LoVo (cell line): ENCODE measurements at places on chromosomes 2 and 18.

DNA sequence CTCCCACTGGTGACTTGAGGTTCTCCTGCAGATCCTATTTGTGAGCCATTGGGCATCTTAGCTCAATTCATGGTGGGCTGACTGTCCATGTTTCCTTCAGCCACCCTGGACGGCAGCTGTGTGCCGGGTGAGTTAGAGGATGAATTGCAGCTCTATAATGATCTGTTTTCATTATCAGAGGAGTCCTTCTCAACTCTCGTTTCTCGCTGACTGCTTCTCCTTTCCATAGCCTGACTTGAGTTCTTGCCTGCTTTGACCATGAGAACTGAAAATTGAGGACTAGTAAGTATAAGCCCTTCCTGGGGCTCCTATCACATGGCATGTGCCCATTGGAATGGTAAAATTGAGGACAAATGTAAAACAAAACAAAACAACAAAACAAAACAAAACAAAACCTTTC is 121.8 kb downstream of the CDC42EP3 start:
- no peak for DNase-seq

GRCh38 chr2:8611700-8612099 is 70.2 kb upstream of the ID2 start:
- no peak for DNase-seq

GRCh38 chr2:74715880-74716279 is 61.8 kb downstream of the SEMA4F start:
- no peak for DNase-seq

DNA sequence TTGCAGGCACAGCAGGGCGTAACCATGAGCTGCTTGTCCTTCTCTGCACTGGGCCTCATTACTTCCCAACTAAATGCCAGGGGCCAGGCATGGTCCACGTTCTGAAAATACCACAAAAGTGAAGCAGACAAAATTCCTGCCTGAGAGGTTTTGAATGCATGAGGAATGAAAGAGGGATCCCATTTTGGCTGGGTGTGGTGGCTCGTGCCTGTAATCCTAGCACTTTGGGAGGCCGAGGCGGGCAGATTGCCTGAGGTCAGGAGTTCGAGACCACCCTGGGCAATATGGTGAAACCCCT is 139.5 kb downstream of the MBP start:
- DNase-seq = no peak

DNA sequence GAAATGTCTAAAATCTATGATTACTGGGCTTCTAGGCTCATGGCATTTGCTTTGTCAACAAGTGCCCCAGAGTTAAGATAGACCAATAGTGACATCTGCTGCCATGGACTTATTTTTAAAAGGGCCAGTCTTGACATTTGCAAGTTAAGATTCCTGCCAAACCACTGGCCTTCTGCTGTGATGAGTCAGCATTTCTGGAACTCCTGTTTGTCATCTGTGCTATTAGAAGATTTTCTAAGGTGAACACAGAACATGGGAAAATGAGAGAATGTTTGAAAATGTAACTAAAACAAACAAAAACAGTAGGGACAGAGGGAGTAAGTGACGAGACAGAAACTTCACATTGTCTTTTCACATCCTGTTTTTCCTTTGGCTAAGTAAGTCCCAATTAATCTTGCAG is 93.7 kb upstream of the WDR75 start:
- DNase-seq = peak; percentile 65

DNA sequence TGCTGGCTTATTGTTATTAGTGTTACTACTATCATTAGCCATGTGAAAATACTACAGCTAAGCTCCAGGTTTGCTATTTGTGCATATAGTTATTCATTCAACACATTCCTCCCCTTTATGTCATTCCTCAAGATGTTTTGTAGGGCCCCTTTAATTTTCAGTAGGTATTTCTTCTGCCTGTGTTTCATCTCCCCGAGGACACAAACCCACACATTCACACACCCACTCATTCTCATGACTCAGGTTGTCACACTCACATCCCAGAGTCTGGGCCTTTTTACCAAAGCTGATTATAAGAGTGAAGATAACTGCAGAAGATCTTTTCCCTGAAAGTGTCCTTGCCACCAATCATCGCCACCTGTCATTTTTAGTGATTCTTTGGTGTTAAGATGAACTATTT is 68.6 kb upstream of the SPOPL start:
- DNase-seq = no peak

- DNase-seq = no peak
Measured at GRCh38 chr2:20668871-20669475, 2.0 kb downstream of the GDF7 start.

DNA sequence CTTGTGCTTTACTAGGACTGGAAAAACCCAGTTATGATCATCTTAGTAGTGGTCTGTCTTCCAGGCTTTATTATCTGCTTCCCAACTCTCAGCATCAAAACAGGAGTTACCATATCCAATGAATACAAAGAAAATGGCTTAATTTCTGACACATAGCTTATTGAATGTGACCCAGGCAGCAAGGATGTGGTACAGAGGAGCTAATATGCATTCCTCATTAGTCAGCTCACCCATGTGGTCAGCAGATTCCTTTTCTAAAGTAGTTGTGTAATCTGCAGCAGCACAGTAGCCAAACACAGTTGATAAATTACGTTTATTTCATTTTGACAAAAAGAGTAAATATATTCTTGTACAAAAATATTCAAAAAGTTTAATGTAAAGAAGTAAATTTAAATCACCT is 43.6 kb downstream of the TSPYL6 start:
- peak; percentile 20 for DNase-seq
